Choroid plexus epithelial cell (primary cell): ENCODE measurements at places on chromosomes 1 and 21.

DNA sequence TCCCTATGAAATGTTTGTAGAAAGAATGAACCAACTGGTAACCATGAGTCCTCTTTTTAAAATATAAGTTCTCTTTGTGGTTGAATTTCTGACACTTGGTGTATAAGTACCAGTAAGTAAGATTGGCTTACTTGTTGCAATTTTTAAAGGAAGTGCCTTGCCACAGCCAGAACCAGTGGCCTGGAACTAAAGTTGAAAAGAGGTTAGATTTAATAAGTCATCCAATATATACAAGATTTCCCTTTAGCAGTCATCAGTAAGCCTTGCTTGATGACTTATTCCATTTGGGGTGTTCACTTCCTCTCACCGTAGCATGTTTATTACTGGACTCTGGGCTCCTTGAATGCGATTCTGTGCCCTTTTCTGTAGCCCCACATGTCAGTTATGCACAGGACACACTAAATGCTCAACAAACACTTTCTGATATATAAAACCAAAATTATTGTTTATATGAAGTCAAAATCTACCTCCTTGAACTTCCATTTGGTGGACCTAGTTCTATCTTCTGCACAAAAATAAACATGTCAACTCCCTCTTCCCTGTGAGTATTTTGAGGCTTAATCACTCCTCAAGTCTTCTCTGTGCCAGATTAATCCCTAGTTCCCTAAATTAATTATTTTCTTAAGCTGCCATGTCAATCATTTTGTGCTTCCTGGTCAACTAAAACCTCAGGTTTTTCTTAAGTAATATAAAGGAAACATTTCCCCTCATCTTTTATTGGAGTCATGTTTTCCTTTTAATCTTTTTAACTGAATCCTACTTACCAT is 218.1 kb downstream of the ST6GALNAC3 start:
- DNase-seq = no peak

GRCh38 chr1:39003281-39003680 is 12.2 kb downstream of the AKIRIN1 start:
- peak; percentile 40 for DNase-seq

DNA sequence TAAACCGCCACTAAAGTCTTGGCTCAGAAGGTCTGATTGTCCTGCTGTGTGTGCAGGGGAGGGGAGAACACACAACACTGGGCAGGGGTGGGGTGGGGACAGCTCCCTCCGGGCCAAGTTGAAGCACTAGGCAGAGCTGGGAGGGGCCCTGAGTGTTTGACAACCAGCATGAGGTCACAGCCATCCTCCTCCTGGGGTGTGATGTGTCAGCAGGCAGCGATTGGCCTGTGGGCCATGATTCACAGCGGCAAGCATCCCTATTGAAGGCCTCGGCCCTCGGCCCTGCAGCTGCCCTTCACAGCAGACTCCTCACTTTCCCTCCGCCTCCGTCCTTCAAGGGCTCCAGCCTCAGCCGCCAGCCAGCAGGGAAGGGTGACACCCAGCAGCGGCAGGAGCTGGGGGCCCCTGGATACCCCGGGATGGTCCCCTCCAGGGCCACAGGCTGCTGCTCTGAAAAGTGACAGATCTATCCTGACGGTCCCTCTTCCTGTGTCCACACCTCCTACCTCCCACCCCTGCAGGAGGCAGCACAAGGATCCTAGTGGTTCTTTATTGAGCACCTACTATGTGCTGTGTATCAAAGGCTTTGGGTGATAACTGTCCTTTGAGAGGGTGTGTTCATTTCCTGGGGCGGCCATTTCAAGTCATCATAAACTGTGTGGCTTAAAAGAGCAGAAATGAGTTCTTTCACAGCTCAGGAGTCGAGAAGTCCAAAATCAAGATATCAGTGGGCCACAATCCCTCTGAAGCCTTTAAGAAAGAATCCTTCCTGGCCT is 66.0 kb upstream of the SLC25A33 start:
- DNase-seq = peak; percentile 91

GRCh38 chr1:163166886-163167555 is 35.7 kb downstream of the RGS5 start:
- DNase-seq = no peak

DNA sequence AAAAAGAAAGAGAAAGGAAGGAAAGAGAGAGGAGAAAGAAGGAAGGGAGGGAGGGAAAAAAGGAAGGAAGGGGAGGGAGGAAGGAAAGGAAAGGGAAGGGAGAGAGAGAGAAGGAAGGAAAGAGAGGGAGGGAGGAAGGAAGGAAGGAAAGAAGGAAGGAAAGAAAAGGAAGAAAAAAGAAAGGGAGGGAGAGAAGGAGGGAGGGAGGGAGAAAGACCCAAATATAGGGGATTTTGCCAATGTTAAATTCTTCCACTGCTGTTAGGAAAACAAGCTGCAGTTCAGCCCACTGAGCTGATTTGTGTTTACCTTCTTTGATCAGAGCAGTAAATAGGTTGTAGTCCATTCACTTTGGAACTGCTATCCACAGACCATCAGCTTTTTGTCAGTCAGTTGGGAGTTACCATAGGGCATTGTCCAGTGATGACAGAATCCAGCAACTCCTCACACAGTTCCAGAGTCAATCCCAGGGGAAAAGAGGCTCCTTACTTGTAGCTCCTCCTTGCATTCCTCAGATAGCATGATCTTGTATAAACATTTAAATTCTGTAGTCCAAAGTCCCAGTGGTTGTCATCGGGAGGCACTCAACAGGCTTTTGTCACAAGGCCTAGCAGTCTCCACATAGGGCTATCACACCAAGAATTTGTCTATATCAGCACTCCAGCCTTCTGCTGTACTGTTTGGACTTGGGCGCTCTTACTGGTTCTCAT is 13.5 kb upstream of the PPP1R8 start:
- DNase-seq = peak; percentile 67

DNA sequence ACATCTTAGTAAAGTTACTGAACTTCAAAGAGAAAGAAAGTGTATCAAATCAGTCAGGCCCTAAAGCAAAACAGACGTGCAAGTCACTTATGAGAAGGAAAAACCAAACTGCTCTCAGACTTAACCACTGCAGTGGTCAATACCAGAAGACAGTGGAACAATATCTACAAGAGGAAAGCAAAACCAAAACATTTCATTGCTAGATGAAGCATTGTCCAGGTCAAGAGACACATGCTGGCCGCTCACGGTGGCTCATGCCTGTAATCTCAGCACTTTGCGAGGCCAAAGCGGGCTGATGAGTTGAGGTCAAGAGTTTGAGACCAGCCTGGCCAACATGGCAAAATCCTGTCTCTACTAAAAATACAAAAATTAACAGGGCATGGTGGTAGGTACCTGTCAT is 82.0 kb upstream of the MROH9 start:
- DNase-seq = no peak

GRCh38 chr1:9759939-9760338 is 63.8 kb downstream of the CLSTN1 start:
- DNase-seq = no peak

GRCh38 chr1:5830771-5831599 is 161.2 kb downstream of the NPHP4 start:
- DNase-seq = no peak

GRCh38 chr1:228866468-228866867 is 131.2 kb downstream of the RHOU start:
- peak; percentile 71 for DNase-seq

DNA sequence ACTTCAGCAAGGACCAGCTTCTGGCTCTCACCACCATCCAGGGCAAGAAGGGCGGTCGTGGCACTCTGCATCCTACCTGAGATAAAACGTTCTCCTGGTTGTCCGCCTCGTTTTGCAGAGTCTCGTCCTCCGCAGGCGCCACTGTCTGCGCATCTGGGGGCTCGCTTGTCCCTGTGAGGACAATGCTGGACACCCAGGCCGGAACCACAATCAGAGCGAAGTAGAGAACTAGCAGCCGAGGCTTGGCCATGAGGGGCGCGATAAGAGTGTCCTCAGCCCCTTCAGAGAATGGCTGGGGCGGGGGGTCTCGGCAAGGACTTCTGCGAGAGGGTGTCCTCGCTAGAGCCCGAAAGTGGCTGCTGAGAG is 505 bp downstream of the OLFML2B start:
- no peak for DNase-seq

- no peak for DNase-seq
Measured at GRCh38 chr1:27057389-27057788, 44.7 kb upstream of the TENT5B start.

DNA sequence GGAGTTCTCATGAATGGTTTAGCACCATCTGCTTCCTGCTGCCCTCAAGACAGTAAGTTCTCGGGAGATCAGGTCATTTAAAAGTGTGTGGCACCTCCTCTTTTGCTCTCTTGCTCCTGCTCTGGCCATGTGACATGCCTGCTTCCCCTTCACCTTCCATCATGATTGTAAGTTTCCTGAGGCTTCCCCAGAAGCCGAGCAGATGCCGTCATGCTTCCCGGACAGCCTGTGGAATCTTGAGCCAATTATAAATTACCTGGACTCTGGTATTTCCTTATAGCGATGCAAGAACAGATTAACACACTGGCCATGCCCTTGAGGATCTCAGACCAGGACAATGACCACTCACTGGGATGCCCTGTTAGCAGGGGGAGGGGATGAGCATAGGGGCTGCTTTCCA is 212.3 kb downstream of the MATN1 start:
- DNase-seq = no peak

GRCh38 chr1:240424740-240425464 is 187.1 kb downstream of the GREM2 start:
- no peak for DNase-seq

GRCh38 chr21:45415943-45416611 is 11.1 kb downstream of the COL18A1 start:
- no peak for DNase-seq

- no peak for DNase-seq
Measured at GRCh38 chr1:35561297-35561971, 3.8 kb downstream of the NCDN start.

DNA sequence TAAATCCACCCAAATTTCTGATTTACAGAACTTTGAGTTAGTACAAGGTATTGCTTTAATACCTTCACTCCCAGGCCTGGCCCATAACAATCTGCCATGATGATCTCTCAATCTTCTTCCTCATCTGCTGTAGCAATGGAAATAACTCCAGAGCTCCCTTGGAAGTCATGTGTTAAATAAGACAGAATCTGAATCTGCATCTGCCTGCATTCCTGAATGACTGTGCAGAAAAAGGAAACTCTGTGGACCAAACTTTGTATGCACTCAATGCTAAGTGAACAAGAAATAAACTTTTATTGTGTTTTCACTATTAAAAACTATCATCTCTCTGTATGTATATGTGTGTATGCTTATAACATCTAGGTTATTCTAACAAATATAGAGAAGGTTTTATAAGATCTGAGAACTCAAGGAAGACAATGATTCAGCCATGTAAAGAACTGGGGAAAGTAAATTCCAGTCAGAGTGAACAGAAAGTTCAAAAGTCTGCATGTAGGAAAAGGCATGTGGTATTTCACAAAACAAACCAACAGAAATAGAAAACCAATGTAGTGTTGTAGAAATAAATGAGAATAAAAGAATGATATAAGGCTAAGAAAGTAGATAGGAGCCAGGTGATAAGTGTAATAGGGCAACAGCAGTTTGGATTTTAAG is 390.2 kb downstream of the USH2A start:
- DNase-seq = no peak

DNA sequence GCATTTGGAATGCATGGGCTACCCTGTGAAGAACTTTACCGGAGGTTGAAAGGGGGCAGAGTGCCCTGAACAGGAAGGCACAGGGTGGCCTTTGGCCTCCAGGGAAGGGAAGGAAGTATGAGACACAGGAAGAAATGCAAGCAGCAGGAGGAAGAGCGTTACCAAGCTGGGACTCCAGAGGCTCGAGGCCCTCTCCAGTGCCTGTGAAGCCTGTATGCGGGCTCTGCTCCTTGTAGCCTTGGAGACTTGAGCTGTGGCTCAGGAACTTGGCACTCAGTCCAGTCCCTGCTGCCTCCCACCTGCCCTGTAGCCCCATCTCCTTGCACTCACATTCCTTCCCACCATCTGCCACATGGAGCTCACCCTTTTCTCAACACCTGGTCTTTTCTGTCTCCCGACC is 33.5 kb upstream of the RNF19B start:
- DNase-seq = no peak

- DNase-seq = no peak
Measured at GRCh38 chr1:6783221-6783620, 2.0 kb upstream of the CAMTA1 start.

GRCh38 chr1:220772846-220773245 is 13.9 kb upstream of the MTARC1 start:
- DNase-seq = no peak

GRCh38 chr1:226800763-226801380 is 61.8 kb upstream of the ITPKB start:
- DNase-seq = no peak

DNA sequence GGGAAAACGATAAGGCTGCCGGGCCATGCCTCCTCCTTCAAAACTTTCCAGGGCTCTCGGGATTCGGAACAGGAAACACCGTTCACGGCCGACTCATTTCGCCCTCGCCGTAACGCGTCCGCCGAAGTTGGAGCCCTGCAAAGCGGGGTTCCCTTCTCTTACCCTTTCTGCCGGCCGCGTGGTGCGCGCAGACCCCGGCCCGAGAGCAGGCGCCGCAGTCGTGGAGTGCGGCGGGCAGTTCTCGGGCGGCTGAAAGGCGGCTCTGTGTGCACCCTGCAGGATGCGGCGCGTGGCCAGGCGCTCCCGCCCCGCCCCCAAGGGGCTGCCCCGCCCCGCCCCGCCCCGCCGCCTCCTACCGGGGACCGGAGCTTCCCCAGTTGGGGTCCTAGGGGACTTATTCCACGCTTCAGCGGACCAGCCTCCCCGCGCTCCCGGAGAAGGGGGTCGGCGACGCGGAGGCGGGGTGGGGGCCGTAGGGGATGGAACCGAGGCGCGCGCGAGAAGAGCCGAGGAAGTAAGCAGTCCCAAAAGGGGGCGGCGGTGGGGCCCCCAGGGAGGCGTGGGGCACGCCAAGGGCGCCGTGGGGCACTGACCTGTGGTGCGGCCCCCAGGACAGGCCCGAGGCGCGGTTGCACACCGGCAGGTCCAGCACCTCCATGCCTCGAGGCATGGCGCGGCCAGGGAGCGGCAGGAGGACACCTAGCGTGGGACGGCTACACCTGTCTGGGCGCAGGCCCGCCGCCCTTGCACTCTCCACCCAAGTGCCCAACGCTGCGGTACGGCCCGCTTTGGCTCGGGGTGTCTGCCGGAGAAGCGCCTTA is at the start of gene MCOLN2:
MCOLN2 (minus strand) TSS at position 268 of the 821 bp plus-strand sequence; CDS start at position 27, 241 bp downstream.
- peak; percentile 11 for DNase-seq

DNA sequence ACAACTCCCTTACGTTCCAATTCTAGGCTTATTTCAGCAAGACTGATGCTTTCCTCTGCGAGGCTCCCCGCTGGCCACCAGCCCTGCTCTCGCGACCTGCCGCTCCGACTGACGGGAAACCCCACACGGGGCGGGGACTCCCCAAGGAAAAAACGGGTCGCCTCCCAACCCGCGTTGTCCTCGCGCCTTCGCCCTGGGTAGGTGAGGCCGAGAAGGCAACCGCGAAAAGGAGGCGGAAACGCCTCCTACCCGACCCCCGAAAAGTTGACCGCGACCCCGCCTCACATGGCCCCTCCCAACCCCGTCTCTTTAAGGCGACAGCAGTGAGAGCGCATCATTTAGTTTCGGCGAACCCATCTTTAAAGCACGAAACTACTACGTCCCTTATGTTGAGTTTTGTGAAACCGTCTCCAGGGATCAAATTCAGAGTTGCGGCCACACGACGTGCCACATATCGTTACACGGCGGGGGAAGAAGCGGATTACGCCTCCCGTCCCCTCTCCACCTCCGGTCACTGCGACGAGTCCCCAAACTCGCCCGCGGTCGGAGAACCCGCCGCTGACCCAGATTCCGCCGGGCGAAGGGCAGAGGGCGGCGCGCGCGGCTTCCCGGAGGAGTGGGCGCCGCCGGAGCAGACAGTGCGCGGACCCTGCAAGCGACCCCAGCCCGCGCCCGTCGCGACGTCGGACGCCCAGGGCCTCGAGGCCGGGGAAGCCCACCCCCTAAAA is 1.2 kb downstream of the ANP32E start:
- DNase-seq = peak; percentile 72

- peak; percentile 51 for DNase-seq
Measured at GRCh38 chr1:61708953-61709907, 15.7 kb downstream of the TM2D1 start.
